Pancreas (tissue), 10 donors: ENCODE measurements at places on chromosomes 16 and 17.

GRCh38 chr17:69796078-69796477, 278.9 kb upstream of the KCNJ16 start:
- H3K36me3 ChIP-seq: no peaks in the 10 kb centered on the region
- DNase-seq: no peak
- no peaks in the 10 kb centered on the region for H3K27me3 ChIP-seq
- no peak overlapping the region for H3K4me3 ChIP-seq
- H3K27ac ChIP-seq: no peak overlapping the region
- no peaks in the 10 kb centered on the region for H3K4me1 ChIP-seq

DNA sequence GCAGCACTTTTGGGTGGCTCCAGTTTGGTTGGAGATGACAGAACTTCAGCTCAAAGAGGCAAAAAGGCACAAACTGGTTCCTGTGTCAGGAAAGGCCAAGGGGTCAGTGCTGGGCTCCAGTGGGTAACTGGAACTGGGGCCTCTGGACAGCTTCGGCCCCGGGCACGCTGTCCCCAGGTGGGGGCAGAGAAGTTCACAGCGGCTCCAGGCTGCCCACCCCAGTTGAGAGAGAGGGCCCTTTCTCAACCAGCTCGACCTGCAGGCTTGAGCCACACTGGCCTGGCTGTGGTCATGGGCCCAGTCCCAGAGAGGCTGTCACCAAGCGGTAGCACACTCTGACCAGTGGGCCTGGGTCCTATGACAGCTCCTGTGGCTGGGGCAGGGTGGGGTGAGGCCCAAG, 24.5 kb downstream of the ADCY7 start:
- no peaks in the 10 kb centered on the region for H3K27me3 ChIP-seq
- no peaks in the 10 kb centered on the region for H3K36me3 ChIP-seq
- DNase-seq: no peak
- no peak overlapping the region for H3K27ac ChIP-seq
- H3K4me1 ChIP-seq: no peaks in the 10 kb centered on the region
- no peak overlapping the region for H3K4me3 ChIP-seq

GRCh38 chr16:85042167-85042526, 14.6 kb downstream of the KIAA0513 start:
- no peaks in the 10 kb centered on the region for H3K27me3 ChIP-seq
- H3K4me3 ChIP-seq: no peak overlapping the region
- H3K36me3 ChIP-seq: no peaks in the 10 kb centered on the region
- no peak overlapping the region for H3K27ac ChIP-seq

DNA sequence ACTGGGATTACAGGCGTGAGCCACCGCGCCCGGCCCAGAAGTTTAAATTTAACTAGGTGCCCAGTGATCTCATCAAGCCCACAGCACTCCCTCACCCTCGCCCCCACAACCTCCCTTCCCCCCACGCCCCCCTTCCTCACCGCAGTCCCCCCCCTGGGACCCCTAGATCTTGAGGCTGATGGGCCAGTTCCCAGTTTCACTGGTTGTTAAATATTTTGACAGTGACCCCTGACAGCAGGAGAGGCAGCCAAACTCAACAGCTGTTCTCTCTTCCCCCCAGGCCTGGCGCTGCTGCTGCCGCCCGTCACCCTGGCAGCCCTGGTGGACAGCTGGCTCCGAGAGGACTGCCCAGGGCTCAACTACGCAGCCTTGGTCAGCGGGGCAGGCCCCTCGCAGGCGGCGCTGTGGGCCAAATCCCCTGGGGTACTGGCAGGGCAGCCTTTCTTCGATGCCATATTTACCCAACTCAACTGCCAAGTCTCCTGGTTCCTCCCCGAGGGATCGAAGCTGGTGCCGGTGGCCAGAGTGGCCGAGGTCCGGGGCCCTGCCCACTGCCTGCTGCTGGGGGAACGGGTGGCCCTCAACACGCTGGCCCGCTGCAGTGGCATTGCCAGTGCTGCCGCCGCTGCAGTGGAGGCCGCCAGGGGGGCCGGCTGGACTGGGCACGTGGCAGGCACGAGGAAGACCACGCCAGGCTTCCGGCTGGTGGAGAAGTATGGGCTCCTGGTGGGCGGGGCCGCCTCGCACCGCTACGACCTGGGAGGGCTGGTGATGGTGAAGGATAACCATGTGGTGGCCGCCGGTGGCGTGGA, 15.6 kb downstream of the QPRT start:
- no peaks in the 10 kb centered on the region for H3K4me1 ChIP-seq
- no peak overlapping the region for H3K27ac ChIP-seq
- H3K36me3 ChIP-seq: no peaks in the 10 kb centered on the region
- no peak for DNase-seq
- no peak overlapping the region for H3K4me3 ChIP-seq

DNA sequence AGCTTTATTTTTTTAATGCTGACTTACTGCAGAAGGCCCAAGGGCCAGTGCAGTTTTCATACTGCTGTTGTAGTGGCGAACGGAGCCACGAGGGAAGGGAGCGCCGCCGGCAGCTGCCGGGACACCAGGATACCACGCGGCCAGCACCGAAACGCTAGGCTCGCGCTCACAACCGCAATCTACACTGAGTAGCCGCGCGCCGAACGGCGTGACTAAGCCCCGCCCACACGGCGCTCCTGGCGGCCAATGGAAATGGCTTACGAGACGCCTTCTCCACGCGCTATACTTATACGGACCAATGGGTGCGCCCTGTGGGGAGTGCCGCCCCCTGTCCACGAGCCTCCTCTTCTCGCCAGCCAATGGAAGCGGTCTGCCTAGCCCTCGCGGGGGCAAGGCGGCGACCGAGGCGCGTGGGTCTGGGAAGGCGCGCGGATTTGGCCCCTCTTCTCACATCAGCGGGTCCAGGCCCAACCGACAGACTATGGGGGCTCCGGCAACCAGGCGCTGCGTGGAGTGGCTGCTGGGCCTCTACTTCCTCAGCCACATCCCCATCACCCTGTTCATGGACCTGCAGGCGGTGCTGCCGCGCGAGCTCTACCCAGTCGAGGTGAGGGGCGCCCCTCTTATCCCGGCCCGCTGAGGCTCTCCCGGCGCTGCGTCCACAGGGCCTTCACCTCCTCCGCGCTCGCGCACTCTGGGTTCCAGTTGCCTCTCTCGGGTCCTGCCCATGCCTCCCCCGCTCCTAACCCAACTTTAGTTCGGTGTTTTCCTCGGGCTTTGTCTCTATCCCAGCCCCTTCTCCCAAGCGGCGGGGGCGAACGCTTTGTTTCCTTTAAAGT, at the start of gene TMEM97:
Gene TMEM97 (plus strand): TSS at position 442 of the 839 bp plus-strand sequence. CDS start 40 bp downstream, at position 482.
- no peaks in the 10 kb centered on the region for H3K27me3 ChIP-seq
- H3K36me3 ChIP-seq: no peaks in the 10 kb centered on the region
- peaks cover 20% of the 10 kb centered on the region for H3K4me1 ChIP-seq
- H3K4me3 ChIP-seq: peak within 1 kb of the TSS; percentile 43
- H3K27ac ChIP-seq: peak within 1 kb of the TSS; percentile 97
